Daoy (cell line): ENCODE measurements at places on chromosomes 3 and 15.

DNA sequence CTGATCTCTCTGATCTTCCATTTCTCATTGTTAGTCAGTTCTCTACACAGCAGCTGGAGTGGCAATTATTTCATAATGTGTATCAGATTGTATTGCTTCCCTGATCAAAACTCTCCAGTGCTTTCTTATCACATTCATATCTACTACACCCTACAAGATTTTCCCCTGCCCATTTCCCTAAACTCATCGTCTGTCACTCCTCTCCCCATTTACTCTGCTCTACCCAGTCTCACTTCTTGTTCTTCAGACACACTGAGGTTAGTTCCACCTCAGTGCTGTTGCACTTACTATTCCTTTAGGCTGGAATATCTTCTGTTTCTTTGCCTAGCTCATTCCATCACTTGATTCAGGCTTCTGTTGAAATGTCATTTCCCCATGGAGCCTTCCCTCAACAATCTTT, 197.1 kb downstream of the SATB1 start:
- no peak for DNase-seq

DNA sequence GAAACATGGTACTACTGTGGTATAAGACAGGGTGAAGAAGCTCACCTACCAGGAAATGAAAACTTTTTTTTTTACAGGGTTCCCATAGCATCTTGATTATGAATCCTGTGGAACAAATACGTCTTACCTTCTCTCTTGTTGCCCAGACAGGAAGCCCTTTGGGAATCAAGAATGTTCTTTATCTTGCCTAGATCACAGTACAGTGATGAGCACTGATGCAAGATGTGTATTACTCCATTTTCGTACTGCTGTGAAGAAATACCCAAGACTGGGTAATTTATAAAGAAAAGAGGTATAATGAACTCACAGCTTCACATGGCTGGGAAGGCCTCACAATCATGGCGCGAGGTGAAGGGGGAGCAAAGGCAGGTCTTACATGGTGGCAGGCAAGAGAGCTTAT, 281.3 kb downstream of the UBE2E2 start:
- no peak for DNase-seq

DNA sequence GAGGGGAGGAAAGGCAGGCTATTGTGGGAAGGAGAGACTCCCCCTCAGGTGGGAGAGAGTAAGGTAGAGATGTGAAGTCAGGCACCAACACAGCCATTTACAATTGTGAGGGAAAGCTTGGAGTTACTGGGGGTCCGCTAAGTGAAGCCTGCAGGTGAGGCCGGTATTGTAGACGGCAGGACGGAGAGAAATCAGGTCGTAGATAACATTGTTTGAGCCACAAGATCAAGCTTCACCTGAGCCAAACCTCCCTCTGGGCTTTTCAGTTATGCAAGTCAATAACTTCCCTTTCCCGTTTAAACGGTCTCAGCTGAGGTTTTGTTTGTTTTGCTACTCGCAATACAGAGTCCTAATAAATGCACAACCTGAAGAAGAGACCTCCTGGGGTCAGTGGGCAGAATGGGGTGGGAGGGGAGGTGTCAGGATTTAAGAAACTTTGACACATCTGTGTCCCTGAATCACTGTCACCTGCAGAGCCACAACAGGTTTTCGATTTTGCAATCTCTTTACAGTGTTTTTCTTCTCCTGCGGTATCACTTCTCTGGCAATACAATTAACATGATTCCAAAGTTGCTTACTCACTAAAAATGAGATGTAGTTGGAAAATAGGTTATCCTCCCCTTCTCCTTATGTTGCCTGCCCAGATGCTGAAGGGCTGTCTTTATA, 72.0 kb upstream of the GLCE start:
- no peak for DNase-seq

- DNase-seq = no peak
Measured at GRCh38 chr15:55348281-55348778, 29.3 kb downstream of the PIGB start.

DNA sequence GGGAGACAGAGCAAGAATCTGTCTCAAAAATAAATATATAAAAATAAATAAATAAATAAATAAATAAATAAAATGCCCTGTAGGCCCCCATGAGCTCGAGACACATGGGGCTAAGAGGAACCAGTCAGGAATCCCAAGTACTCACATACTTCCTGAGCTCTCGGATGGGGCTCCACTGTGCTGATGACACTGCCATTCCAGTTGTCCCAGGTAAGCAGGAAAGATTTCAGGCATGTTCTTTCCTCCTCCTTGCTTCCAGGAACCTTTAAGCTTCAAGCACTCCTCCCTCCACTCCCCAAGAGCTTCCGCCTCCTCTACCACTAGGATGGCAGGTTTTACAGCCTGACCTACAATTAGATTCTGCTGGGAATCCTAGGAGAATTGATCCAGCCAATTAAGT, 113.4 kb downstream of the SLC49A4 start:
- no peak for DNase-seq

DNA sequence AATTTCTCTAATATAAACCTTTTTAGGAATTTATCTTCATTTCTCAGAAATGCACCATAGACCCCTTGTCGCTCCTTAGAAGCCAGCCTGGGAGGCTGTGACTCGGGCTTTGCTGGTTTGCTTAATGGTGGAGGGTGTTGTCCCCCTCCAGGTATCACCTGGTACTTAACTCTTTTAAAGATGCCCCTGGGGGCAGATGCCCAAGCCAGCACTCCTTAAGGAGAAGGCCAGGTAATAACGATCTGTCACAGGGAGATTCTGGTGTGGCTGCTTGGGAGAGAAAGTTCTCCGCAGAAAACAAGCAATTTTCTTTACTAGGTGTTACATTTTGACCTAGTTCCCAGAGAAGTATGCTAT, 22.3 kb downstream of the EHD4 start:
- no peak for DNase-seq

- no peak for DNase-seq
Measured at GRCh38 chr3:194685065-194685717, 492 bp upstream of the FAM43A start.

- DNase-seq = no peak
Measured at GRCh38 chr3:187536185-187536584, 134.0 kb downstream of the SST start.

- no peak for DNase-seq
Measured at GRCh38 chr3:99425930-99426329, 212.5 kb upstream of the COL8A1 start.

DNA sequence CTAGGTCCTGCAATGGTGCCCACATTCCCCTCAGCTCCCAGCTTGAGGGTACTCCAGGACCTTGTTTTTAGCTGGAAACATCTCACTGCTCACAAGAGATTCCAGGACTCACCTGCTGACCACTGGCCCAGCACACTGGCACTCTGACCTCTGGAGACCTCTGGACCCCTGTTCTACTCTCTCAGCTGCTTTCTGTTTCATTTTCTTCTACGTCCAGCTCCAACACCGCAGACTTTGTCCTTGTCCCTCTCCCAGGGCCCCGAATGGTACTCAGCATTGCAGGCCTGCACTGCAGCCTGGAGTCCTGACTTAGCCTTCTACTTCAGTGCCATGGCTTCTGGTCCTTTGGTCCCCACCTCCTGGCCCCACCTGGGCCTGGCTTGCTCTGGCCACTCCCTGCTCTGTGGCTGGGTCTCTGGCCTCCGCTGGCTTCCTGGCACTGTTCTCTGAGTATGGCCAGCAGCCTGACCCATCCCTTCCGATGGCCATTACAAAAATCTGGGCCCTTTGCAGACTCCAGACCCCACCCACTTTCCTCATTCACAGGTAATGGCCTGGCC, 27.9 kb downstream of the KY start:
- no peak for DNase-seq

- DNase-seq = no peak
Measured at GRCh38 chr3:175107231-175107630, 248.1 kb downstream of the NAALADL2 start.

DNA sequence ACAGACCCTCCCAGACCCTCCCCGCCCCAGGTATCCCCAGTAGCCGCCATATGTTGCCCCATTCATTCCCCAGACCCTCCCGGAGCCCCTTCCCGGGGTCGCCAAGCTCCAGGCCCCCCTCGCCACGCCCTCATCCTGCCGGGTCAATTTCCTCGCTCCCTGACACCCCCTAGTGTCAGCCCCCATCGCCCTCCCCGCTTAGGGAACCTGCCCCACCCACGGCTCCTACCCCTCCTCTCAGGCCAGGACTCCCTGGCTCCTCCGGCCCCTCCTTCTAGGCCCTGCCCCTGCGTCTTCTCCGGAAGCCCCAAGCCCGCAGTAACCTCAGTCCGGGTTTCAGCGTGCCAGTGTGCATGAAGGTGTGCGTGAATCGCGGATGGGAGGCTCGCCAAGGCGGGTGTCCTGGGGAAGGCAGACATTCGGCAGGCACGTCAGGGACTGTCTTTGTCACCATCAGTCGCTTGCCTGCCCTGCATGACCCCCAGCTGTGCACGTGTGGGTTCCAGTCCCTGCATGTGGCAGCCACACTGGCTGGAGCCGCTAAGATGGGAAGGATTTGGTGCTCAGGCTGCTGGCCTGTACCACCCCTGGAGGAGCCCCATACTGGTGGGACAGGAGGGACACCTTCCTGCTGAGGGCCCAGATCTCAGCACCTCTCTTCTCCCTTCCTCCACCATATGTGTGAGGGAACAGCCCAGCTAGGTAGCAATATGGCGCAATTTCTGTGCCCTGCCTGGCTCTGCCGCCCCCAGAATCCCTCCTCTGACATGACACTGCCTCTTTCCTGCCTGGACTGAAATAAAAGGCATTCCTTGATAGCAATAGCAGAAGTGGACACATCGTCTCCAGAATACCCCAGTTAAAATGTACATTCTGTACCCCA, 693 bp downstream of the DISP2 start:
- DNase-seq = peak; percentile 49

GRCh38 chr15:78427953-78428352, 10.1 kb upstream of the IREB2 start:
- no peak for DNase-seq

DNA sequence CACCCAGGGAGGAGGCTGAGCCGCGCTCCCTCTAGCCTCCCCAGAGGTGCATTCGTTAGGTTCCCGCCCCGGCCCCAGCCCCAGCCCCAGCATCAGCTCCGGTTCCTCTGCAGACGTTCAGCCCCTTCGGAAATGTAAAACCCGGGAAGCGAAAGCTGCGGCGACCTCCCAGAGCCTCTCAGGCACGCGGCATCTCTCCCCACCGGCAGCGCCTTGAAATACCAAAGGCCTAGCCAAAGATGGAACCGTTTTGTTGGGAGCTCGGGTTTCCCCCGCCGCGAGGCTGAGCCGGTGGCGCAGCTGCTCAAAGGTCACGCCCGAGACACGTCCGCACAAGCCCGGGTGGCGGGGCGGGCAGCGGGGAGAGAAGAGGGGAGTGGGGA, 77.8 kb upstream of the HES1 start:
- DNase-seq = peak; percentile 59

GRCh38 chr15:57320631-57321220, 55.6 kb upstream of the CGNL1 start:
- DNase-seq = no peak

GRCh38 chr3:38620236-38620635, 29.3 kb downstream of the SCN5A start:
- no peak for DNase-seq

DNA sequence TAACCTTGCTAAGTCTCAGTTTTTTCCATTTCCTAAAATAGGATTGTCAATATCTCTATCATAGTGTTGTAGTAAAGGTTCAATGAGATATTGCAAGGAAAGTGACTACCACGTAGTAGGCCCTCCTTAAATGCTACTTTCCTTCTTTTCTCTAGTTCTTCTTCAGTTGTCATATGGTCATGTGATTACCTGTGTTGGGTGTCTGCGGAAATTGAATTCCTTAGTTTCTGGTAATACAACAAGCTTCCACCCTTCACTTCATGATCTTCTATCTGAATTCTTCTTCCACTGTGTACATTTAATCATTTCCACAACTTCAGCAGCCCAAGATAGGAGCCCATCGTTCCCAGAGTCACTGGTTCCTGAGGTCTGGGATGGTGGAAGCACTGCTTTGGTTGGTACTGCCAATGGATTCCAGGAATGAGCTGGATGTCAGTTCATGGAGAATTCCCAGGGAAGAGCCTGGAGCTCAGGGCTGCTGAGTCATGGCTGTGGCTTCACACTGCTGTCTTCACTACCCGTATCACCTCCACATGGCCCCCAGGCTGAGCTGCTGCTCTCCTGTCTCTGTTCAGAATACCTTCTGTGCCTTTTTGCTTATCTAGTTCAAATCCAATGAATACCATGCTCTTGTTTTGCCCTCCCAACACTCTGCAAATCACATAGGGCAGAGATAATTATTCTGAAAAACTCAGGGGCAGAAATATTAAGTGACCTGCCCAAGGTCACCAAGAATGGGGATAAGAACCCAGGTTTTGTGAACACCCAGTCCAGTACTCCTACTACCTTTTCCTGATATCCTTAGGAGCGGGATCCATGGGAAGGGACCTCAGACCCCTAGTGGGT, 98.6 kb downstream of the RPL39L start:
- peak; percentile 63 for DNase-seq

DNA sequence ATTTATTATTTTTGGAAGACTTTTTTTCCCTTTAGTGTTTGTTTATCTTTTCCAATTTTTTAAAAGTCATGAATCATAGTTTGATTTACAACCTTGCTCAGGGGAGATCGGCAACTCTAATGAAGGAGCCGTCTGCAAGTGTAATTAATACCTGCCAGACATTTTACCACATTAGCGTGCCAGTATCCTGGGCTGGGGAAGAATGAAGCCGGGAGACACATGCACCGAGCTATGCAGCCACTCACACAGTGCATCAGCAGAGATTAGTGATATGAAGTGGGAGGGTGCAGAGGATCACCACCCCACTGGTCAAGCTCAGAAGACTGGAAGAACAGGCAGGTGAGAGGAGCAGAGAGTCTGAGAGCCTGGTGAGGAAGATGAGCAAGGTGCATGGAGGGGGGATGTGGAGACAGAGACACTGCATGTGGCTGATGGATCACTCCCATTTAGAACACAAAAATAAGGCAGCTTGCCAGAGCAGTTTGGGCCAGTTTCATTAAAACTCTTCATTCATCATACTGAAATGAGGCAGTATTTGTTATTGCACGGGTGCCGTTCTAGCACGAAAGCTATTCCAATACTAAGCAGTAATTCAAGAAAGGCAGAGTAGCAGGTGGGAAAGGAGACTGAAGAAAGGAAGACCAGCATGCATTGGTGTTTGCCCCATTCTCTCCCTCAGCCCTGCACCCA, 821.6 kb downstream of the TUSC7 start:
- DNase-seq = peak; percentile 21
